ENCODE measurements at places on chromosomes 1 and 21.

DNA sequence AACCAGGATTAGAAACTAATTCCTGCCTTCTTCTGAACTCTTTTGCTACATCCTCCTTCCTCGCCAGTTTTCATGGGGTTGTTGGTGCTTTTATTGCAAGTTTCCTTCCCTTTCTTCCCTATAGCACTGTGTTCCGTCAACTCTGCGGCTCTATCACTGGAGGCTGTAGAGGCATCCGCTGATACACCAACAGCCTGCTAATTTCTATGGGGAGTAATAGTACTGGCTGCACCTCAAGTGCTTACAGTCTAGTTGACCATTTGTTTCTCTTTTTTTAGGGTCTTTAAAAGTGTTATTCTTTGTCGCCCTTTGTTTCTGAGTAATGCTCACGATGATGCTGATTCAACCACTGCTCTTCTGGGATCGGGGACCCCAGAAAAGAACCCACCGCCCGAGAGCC lies 746 bp downstream of the MIS18A start:
- no peak for DNase-seq

DNA sequence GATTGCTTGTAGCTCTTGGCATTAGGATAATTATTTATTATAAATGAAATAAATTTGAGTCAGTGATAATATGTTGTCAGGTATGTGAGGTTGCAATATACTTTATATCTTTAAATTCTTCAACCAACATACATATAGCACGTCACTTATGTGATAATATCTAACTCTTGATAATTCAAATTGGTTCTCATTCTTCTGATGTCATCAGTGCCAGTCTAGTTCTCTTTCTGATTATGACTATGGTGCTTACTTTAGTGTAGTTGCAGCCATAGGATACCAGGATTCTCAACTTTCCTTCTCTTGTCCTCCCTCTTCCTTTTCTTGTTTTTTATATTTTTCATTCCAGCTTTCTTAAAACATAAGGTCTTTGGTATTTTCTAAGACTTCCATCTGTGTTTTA lies 34.8 kb upstream of the ATP6V1G3 start:
- DNase-seq = no peak

- DNase-seq = no peak
Measured at GRCh38 chr1:33120436-33121231, 39.7 kb downstream of the AZIN2 start.

- DNase-seq = no peak
Measured at GRCh38 chr1:156488566-156489165, 11.9 kb downstream of the MEF2D start.

- DNase-seq = no peak
Measured at GRCh38 chr1:22831729-22832413, 121.2 kb downstream of the EPHB2 start.

GRCh38 chr1:169390303-169390702 lies 22.3 kb downstream of the BLZF1 start:
- DNase-seq = no peak

- DNase-seq = no peak
Measured at GRCh38 chr1:208233978-208234377, 10.2 kb downstream of the PLXNA2 start.

GRCh38 chr1:16209132-16209846 lies 3.2 kb downstream of the ARHGEF19 start:
- no peak for DNase-seq

GRCh38 chr1:44798481-44799365 lies 1.5 kb upstream of the PLK3 start:
- no peak for DNase-seq

- no peak for DNase-seq
Measured at GRCh38 chr1:8879464-8879921, 1.0 kb upstream of the ENO1 start.

DNA sequence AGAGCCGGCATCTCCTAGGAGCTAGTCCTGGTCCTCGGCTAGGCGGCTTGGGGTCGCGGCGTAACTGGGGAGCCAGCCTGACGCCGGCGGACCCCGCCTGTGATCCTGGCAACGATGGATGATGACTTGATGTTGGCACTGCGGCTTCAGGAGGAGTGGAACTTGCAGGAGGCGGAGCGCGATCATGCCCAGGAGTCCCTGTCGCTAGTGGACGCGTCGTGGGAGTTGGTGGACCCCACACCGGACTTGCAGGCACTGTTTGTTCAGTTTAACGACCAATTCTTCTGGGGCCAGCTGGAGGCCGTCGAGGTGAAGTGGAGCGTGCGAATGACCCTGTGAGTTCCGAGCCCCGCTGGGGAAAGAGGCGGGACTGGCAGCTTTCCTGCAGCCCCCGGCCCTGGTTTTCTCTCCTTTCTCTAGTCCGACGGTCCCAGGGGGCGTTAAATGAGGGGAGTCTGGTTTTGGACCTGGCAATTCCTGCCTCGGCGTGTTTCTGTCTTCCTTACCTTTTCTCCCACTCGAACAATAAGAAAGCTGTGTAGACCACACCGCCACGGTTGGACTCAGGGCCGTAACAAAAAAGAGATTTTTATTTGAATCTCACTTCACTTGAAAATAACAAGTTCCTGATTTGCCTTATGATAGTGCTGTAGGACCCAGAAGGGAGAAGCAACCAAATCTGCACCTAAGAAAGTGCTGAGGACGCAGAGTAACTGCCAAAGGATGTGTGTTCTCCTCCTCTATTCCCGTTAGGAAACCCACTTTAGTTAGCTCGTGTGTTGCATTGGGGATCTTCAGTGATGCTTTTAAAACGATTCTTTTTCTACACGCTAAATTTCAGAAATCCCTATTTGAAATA lies at the start of gene SPRTN:
SPRTN (plus strand) TSS at position 24 of the 859 bp plus-strand sequence; CDS start at position 115, 91 bp downstream.
- no peak for DNase-seq

- DNase-seq = peak; percentile 56
Measured at GRCh38 chr1:185477638-185478580, 160.9 kb upstream of the IVNS1ABP start.

- DNase-seq = no peak
Measured at GRCh38 chr1:204370176-204370575, 10.4 kb upstream of the PLEKHA6 start.

- no peak for DNase-seq
Measured at GRCh38 chr1:17949511-17949910, 158.1 kb upstream of the IGSF21 start.

DNA sequence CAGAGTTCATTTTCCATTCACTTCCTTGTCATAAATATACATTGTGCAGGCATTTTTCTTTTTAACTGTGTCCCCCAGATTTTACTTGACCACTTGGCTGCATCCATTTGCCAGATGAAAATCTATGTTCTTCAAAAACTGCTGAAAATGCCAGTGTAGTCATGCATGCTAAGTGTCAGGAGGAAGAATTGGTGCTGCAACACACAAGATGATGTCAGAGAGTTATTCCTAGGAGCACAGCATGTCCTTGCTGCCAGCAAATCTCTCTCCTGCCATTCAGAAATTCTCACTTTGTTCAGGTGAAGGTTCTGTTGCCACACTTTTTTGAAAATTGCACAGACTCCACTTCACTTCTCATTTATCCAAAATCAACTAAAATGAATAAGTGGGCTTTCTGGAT lies 106.4 kb upstream of the MAGI3 start:
- DNase-seq = no peak

DNA sequence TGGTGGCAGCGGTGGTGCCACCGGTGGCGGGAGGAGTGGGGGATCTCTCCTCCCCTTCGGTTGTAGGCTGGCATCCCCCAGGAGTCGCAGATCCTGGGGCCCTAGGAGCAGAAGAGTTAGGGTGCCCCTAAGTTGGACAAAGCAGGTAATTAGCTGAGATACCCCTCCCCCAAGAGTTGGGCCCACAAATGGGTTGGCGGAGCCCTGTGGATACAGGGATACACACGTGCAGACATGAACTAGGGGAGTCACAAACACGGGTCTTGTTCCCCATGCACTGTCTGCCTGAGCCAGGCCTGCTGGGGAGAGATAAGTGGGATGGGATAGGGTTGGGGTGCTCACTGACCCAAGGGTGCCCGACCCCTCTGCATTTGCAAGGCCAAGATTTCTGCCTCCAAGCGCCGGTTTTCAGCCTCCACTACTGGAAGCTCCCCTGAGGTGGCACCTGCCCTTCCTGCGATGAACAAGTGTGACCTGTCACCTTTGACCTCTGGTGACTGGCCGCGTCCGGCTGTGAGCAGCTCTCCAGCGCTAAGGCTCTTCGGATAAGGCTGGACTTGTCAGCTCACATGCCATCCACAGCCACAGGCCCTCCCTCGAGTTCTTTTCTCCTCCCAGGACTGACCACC lies 1.8 kb downstream of the CCDC17 start:
- no peak for DNase-seq

GRCh38 chr1:86504895-86505563 lies 36.3 kb downstream of the CLCA1 start:
- DNase-seq = no peak

Data from SHP77 (cell line).